Cerebellum (tissue), 4 donors: ENCODE measurements at places on chromosomes 5 and 9. TPM values are rescaled to one million over a fixed set of nuclear protein-coding genes. Genes with fewer than 3 reads are reported as not detected.

GLIPR2 gene
- total RNA-seq: 13.0 TPM

DNA sequence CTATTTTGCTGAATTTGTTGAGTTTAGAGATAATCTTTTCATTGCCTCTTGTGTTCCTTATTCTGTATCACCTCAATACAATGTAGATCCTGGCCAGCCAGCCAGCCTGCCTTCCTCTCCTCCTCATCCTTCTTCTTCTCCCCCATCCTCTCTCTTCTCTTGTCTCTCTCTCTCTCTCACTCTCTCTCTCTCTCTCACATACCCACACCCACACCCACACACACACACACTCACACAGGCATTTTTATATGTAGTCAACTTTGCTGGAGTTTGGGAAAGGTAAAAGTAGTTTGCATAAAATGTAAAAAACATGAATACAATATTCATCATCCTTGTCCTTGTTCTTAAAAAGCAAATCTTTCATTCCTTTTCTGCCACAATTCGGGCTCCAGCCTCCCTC lies 60.5 kb downstream of the ZFAND5 start:
- no peak for DNase-seq

GABRA1 gene
- 34.5 TPM for total RNA-seq

DNA sequence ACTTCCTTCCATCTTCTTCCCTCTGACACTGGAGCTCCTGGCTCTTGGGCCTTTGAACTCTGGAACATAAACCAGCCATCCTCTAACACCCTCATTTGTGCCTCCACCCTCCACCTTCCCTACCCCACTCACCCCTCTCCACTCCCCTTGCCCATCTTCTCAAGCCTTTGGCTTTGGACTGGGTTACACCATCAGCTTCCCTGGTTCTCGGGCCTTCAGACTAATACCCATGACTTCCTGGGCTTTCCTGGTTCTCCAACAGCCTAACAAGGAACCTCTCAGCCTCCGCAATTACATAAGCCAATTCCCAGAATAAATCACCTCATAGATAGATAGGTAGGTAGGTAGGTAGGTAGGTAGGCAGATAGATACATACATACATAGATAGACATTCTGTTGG lies 67.1 kb downstream of the FREM1 start:
- no peak for DNase-seq

- DNase-seq: no peak
These were observed 91.0 kb downstream of the ARSB start for GRCh38 chr5:78893940-78894677.

- peak; percentile 45 for DNase-seq
These were observed 1.6 kb downstream of the ZNF462 start for GRCh38 chr9:106864373-106865143.

GRCh38 chr5:181281077-181281983 lies 20.4 kb upstream of the TRIM52 start:
- DNase-seq: no peak

DNA sequence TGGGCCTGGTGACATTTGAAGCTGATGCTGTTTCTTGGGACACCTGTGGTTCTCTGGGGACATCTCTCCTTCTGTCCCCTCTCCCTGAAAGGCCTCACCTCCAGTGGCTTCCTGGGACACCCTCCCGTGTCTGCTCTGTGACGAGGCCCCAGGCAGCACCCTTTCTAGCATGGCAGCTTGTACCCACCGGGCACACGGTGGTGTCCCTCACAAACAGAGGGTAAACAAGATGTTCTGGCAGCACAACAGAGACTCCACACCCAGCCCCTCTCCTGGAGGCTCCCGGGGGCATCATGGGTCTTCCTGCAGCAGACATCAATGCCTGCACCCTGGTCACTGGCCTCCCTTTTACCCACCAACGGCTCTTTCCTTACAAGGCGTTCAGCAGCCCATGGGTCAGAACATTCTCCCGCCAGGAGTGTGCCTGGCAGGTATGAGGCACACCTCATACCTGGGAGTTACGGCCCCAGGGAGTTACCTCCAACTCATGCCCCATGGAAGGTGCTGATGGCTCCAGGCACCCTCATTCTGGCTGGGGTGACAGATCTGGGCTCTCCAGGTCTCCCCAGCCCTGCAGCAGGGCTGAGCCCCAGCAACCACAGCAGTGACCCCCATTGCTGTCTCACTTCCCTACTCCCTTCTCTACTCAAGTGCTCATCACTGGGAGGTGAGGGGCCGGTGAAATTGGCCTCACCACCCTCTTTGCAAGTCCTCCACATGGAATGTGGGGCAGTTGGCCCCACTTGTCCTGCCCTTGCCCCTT lies 51.1 kb downstream of the BARX1 start:
- no peak for DNase-seq

URM1 gene
- 13.3 TPM for total RNA-seq

- no peak for DNase-seq
These were observed 23.9 kb upstream of the SMAD5 start for GRCh38 chr5:136108766-136109165.

NUTM2F gene
- not detected for total RNA-seq

NOTCH1 gene
- 35.2 TPM for total RNA-seq

DNA sequence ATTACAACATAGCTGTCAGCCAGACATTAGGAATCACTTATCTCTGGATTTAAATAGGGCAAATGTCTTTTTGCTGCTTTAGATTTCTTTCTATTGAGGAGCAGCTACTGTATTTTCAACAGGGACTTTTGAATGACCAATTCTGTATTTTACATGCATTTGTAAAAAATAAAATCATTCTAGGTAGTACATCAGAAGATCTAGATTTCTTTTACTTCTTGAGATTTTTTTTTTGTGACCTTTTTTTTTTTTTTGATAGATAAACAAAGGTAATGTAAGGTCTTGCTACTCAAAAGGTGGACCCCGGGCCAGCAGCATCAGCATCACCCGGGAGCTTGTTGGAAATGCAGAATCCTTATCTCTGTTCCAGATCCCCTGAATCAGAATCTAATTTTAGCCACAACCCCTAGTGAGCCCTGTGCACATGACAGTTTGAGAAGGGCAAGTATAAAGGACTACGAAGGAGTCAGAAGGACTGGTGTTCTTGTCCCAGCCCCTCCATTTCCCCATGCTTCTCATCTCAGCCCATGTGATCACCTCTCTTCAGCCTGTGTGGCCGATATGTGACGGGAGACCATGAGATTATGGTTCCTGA lies 37.7 kb upstream of the CKMT2 start:
- peak; percentile 12 for DNase-seq

DNA sequence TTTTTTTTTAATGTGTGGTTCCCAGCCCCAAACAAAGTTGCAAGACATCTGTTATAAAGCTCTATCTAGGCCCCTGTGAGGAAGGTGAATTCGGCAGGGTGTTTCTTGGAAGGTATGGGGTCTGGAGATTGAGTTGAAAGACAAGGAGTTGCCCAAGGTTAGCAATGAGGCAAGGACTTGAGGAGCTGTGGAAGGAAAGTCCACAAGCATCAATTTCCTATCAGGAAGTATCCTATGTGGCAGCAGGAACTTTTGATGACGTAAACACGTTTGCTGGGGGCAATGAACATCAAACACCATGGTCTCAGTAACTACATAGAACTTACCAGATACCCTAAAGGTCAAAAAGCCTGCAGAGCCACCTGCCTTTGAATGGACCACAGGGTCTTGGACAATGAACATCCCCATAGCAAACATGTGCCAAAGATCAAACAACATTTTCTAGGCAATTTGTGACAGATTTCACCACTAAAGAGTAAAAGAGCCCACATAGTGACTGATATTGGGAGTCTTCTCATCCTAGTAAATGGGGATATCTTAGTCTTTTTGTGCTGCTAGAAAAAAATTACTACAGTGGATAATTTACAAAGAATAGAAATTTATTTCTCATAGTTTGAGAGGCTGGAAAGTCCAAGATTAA lies 145.1 kb downstream of the GCNT1 start:
- no peak for DNase-seq

ATP6V1G1 gene
- 75.1 TPM for total RNA-seq

GRCh38 chr9:2789355-2789754 lies 54.5 kb downstream of the PUM3 start:
- DNase-seq: no peak

GCNT4 gene
- 1.5 TPM for total RNA-seq

- no peak for DNase-seq
These were observed 244.0 kb downstream of the ARHGAP26 start for GRCh38 chr5:143014017-143014651.

- DNase-seq: no peak
These were observed 32.1 kb downstream of the PCA3 start for GRCh38 chr9:76796296-76796695.

DNA sequence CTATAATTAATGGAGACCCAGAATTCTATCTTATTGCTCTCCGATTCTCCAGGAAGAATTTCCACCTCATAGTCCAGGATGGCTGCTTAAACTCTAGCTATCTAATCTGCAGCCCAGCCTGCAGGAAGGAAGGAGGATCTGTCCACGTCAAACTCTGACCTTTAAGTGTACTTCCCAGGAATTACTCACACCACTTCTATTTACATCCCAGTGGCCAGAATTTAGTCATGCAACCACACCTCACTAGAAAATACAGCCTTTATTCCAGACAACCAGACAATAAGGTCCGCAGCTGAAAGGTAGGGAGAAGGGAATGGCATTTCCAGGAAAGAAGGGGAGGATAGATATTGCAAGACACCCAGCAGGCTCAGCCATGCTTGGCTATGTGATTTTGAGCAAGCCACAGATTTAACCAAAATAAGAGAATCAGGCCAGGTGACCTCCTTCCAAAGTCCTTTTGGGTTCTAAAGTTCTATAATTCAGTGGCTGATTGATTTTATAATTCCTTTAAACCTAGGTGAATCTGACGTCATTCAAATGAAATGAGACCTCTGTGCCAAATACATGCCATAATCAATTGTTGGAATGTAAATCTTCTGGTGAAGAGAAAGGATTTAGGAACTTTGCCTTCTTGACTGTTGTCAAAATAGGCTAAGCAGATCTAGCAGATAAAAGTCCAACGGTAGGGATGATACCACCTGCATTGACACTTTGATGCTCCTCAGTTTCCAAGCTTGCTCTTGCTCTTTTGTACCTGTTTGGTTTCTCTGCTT lies 3.7 kb upstream of the DENND1A start:
- DNase-seq: no peak

GRCh38 chr9:18638371-18639249 lies 164.7 kb downstream of the ADAMTSL1 start:
- no peak for DNase-seq

- DNase-seq: peak; percentile 64
These were observed 1.7 kb downstream of the EBF1 start for GRCh38 chr5:159097784-159098602.

- DNase-seq: no peak
These were observed 25.2 kb downstream of the DPYSL3 start for GRCh38 chr5:147484708-147485020.

IL5 gene
- not detected for total RNA-seq

STK32A gene
- 37.9 TPM for total RNA-seq

HAPLN1 gene
- total RNA-seq: 4.4 TPM

DNA sequence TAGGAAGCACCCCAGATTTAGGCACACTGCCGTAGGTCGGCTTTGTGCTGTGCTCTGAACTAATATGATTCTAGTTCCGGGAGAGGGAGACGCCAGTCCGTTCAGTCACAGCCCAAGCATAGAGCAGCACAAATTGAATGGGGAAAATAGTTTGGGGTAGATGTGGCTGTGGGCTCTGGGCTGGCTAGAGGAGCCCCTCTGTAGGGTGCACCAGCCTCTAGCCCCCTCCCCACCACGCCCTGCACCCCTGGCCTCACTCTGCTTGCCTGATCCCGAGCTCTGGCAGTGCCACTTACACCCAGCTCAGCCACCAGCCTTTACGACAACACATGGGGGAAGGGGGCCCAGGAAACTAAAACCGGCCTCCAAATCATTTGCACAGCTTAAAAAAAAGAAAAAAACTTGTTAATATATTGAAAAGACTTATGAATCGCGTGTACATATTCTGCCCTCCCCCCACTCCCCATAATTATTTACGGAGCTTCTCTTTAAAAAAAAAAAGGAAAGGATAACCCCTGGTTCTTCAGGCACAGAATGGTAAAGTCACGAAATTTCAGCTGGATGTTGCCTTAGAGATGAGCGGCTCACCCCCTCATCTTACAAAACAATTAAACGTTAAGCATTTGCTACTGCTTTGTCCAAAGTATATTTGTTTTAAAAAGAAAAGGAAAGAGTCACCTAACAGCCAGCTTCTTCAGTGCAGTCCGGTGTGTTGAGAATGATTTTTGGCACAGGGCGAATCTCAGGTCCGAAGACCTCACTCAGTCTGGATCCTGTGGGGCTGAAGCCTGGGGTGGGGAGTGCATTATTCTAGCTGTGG lies 3.5 kb downstream of the LMX1B start:
- no peak for DNase-seq

DNA sequence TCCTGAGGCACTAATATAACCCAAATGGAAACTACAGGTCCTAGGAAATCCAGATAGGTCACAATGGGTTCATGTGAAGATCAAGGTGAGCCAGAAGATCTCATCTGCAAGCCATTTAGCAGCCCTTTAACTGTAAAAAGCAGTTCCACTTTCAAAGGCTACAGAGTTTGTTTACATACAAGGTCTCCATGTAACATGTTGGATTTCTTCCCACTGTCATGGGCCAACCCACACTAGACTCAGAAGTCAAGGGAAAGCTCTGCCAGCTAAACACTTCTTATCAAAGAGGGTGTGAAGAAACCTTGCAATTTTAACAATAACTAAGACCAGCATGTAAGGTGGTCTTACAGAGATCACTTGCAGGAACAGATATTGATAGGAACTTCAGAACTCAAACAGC lies 3.8 kb upstream of the CTNNAL1 start:
- no peak for DNase-seq

DNA sequence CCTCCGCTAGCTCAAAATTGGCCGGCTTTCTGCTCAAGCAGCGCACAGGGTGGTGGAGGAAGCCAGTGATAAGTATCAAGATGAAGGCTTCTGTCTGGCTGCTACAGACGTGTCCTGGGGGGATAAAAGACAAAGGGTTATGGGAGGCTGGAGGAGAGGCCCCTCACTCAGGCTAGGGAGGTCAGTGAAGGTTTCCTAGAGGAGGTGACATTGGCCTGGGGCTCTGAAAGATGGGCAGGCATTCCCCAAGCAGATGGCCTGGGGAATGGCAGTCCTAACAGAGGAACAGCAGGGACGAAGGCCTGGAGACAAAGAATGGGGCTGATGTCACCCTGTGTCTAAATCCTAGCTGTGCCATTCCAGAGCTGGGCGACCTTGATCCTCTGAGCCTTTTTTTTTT lies 32.3 kb downstream of the OLFML2A start:
- DNase-seq: no peak

GRCh38 chr9:92538541-92538940 lies 2.8 kb upstream of the ECM2 start:
- DNase-seq: no peak

GRCh38 chr5:163893281-163893680 lies 387.9 kb downstream of the MAT2B start:
- no peak for DNase-seq

DNA sequence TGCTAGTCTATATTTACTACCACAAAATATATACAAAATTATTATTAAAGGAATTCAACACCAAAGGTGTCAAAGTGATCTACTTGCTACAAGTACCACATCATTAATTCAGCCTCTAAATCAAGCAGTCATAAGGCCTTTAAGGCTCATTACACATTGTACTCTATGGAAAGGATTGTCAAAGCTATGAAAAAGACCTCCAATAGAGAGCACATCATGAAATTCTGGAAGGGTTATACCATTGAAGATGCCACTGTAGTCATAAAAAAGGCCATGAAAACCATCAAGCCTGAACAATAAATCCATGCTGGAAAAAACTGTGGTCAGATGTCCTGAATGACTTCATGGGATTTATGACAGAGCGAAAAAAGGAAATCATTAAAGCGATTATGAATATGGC lies 708.0 kb upstream of the FAM174A start:
- DNase-seq: no peak

- DNase-seq: no peak
These were observed 7.5 kb upstream of the RMND5B start for GRCh38 chr5:178123094-178123965.
